Left lung (tissue), 14 donors: ENCODE measurements at places on chromosomes 4 and X. TPM values are rescaled to one million over a fixed set of nuclear protein-coding genes. Genes with fewer than 3 reads are reported as not detected.

Gene GPR143
- 4.9 TPM for polyA plus RNA-seq

Gene ZMAT1
- polyA plus RNA-seq = 21.5 TPM

Gene TRPC5OS
- polyA plus RNA-seq = not detected

Gene FAM184B
- polyA plus RNA-seq = 0.18 TPM

Gene GRIA3
- 2.3 TPM for polyA plus RNA-seq
